ENCODE measurements at places on chromosomes 3 and 15. TPM values are rescaled to one million over a fixed set of nuclear protein-coding genes. Genes with fewer than 3 reads are reported as not detected.
A peak's percentile ranks its signal among the peaks of the same experiment; 100 is the strongest.

- no peak for DNase-seq
Observed at GRCh38 chr3:141124715-141125114, 73.6 kb downstream of the SPSB4 start.

DNA sequence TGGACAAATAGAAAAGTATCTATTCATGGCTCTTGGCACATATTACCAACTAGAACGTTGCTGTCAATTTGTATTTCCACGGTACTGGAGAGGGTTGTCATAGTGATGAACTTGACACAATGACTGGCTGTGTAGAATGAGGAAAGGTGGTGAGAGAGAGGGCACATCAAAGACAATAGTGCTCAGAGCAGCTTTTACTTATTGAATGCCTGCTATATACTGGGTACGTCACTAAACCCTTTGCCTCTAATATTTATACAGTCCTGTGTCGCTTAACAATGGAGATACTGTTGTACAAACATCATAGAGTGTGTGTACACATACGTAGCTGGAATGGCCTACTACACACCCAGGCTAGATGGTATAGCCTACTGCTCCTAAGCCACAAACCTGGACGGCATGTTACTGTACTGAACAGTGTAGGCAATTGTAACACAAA, 8.3 kb downstream of the TMPRSS7 start:
- DNase-seq = no peak

The SCN11A gene
- not detected for total RNA-seq

DNA sequence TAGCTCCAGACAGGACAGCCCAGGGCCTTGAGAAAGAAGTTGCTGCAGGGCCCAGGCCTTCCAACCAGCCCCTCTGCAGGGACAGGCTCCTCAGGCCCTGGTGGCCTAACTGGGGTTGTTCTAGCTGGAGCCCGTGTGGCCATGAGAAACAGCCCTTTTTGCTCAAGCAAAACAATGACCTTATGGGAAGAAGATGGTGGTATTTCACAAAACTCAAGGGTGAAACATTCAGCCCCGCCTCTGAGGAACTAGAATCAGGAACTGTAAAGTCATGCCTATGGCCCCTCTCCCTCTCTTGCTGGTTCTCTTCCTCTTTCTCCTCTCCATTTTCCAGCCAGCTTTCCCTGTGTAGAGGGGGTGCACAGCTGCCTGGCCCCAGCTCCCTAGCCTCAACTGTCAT, 273.3 kb downstream of the RPLP1 start:
- no peak for DNase-seq

DNA sequence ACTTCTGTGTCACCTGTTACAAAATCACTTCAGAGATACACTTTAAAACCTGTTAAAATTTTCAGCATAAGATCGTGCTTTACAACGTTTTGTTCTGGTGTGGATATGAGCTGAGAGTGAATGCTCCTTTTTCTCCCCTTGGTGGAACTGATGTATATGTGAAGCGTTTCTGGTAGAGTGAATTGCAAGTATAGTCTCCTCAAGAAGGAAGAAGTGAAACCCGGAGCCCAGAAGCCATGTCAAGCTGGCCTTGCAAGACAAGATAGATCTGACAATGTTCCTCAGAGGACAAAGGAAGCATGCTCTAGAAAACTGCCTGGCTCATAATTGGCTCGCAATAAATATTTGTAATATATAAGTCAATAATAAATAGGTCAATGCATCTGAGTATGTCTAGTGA, 23.6 kb downstream of the SERPINI2 start:
- no peak for DNase-seq

- DNase-seq = peak; percentile 73
Observed at GRCh38 chr3:32421991-32422859, 30.6 kb downstream of the CMTM7 start.

GRCh38 chr3:97957617-97958311, 14.5 kb downstream of the RIOX2 start:
- no peak for DNase-seq

- DNase-seq = no peak
Observed at GRCh38 chr3:124125315-124125714, 133.4 kb upstream of the ROPN1 start.

The CPLX3 gene
- total RNA-seq = not detected

DNA sequence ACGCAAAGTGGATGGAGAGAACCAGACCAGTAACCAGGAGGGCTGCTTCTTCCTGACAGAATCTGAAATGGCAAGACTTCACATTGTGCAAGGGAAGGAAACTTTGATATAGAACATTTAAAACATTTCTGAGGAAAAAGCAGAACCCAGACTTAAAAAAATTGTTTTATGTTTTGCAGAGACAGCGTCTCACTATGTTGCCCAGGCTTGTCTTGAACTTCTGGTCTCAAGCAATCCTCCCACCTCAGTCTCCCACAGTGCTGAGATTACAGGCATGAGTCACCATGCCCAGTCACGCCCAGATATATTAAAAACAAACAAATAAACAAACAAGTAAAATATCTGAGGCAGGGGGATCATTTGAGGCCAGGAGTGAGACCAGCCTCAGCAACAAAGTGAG, 46.2 kb downstream of the CRTAP start:
- DNase-seq = no peak

GRCh38 chr3:142962520-142963233, 797 bp downstream of the PAQR9 start:
- DNase-seq = no peak

Measured in IMR-90 (cell line).